ENCODE measurements at places on chromosomes 4 and X.

DNA sequence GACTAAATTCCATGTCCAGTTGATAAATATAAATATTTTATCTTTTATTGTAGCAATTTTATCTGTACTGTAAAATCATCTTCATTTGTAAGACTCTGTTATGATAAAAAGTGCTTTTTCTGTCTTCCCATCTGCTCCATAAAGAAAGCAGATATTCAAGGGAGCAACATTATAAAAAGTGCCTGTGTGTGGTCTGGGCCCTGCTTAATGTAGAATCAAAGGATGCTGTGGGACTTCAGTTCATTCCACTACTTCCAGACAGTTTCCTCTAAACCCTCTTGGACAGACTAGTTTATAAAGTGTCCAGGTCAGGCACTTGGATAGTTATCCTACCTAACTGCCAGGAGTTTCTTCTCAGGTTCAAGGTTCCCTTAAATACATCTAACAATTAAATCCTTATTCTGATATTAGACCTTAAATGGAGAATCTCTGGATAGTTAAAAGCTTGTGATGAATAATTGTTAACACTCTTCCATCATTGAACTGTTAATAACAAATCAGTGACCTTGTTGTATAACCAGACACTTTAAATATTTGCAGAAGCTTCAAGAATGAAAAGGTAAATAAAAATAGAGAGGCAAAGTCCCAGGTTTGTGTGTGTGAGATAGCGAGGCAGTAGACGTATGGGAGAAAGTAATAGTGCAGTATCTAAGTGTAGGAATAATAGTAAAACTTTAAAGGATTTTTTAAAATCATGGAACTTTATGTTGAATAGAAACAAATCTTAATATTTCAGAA is 237.5 kb upstream of the CTSO start:
- DNase-seq = no peak

DNA sequence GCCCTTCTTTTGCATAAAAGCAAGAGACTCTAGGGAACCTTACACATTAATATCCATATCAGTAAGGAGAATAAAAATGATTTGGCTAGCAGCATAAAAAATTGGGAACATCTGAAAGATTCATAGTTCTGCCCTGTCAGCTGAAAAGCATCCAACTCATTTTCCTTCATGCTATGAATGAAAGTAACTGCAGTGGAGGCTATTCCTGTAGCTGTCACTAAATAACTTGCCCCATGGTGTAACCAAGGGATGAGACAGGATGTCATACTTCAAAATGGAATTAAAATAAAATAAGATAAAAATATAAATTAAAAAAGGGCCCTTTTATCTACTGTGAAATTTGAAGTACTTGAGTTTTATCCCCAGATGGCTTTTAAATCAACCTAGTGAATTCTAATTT is 878.8 kb downstream of the C4orf33 start:
- no peak for DNase-seq

- no peak for DNase-seq
Measured at GRCh38 chr4:158667651-158668198, 4.0 kb downstream of the C4orf46 start.

- DNase-seq = no peak
Measured at GRCh38 chr4:108849611-108850168, 86.8 kb upstream of the ETNPPL start.

DNA sequence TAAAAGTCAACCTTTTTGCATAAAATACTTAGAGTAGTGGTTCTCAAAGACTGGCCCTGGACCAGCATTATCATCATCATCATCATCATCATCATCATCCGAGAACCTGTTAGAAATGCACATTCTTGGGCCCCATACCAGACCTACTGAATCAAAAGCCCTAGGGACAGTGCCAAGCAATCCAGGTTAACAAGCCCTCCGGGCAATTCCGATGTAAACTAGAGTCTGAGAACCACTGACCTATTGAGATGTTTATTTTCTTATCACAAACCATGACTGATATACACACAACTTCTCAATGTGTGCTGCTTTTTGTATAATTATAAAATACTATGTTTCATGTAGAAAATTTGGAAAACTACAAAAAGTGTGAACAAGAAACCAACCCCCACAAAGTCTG is 133.4 kb upstream of the GATB start:
- DNase-seq = no peak

GRCh38 chr4:114249561-114249960 is 270.1 kb upstream of the ARSJ start:
- no peak for DNase-seq

DNA sequence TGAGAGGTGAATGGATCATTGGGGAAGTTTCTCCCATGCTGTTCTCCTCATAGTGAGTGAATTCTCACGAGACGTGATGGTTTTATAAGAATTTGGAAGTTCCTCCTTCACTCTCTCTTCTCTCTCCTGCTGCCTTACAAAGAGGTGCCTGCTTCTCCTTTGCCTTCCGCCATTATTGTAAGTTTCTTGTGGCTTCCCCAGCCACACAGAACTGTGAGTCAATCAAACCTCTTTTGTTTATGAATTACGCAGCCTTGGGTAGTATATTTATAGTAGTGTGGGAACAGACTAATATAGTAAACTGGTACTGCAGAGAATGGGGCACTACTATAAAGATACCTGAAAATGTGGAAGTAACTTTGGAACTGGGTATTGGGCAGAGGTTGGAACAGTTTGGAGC is 7.8 kb upstream of the CTAG2 start:
- no peak for DNase-seq

GRCh38 chr4:3354455-3354811 is 61.6 kb downstream of the RGS12 start:
- DNase-seq = no peak

GRCh38 chrX:70253377-70254062 is 6.5 kb downstream of the P2RY4 start:
- DNase-seq = no peak
